CD4-positive, alpha-beta T cell treated with Interleukin-6 at 100 ng/mL for 8 hours (primary cell): ENCODE measurements at places on chromosomes 7 and 10.

- no peak for DNase-seq
Observed at GRCh38 chr10:27661514-27662286, 83.9 kb downstream of the MKX start.

- no peak for DNase-seq
Observed at GRCh38 chr10:122051609-122052385, 62.8 kb downstream of the TACC2 start.

GRCh38 chr10:82319074-82319473, 444.1 kb downstream of the NRG3 start:
- DNase-seq = no peak

GRCh38 chr7:130099331-130099730, 29.0 kb downstream of the KLHDC10 start:
- no peak for DNase-seq

- peak; percentile 5 for DNase-seq
Observed at GRCh38 chr10:63206997-63207811, 74.1 kb downstream of the NRBF2 start.
